ENCODE measurements at places on chromosomes 1 and 21.

DNA sequence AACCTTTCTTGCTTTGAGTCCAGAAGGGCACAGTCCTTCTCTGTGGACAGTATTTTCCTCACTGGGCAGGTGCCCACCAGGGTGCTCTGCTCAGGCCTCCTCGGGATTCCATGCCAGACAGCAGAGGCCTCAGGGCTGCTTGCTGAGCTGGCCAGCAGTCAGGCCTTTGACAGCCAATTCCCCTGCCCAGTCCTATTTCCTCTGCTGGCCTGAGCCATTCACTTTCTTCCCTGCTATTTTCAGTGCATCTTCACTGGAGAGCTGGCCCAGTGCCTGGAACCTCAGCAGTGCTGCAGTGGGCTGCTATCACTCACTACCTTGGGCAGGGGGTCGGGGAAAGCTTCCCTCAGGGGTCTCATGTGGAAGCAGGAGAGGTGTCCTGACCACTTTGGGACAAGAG, 33.2 kb downstream of the KCNA10 start:
- DNase-seq = no peak

- DNase-seq = no peak
These were observed 22.9 kb upstream of the ARHGEF10L start for GRCh38 chr1:17516303-17517214.

- DNase-seq = no peak
These were observed 56.0 kb downstream of the KCNJ15 start for GRCh38 chr21:38312822-38313221.

DNA sequence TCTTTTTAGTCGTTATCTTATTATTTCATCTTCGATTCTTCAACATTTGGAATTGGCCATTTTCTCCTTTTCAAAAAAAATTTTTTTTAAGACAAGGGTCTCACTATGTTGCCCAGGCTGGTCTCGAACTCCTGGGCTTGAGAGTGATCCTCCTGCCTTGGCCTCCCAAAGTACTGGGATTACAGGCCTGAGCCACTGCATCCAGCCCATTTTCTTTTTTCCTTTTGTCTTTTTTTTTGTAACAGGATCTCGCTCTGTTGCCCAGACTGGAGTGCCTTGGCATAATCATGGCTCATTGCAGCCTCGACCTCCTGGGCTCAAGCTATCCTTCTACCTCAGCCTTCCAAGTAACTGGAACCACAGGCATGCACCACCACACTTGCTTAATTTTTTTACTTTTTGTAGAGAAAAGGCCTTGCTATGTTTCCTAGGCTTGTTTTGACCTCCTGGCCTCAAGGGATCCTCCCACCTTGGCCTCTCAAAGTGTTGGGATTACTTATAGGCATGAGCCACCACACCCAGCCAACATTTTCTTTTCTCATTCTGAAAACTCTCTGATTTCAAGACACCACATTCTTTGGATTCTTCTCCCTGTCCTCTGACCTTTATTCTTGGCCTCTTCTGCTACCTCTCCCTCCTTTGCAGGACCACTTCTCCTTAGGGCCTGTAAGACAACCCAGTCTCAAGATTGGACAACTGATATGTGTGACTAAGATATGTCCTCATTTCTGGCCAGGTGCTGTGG, 6.0 kb upstream of the MAP1LC3C start:
- DNase-seq = no peak

GRCh38 chr1:210597555-210598134, 268.9 kb downstream of the HHAT start:
- DNase-seq = no peak

- DNase-seq = no peak
These were observed 219.4 kb downstream of the SLC35F3 start for GRCh38 chr1:234123867-234124266.

- DNase-seq = no peak
These were observed 33.6 kb upstream of the DISP1 start for GRCh38 chr1:222781251-222781650.

- no peak for DNase-seq
These were observed 19.0 kb downstream of the RASSF5 start for GRCh38 chr1:206526064-206526911.

DNA sequence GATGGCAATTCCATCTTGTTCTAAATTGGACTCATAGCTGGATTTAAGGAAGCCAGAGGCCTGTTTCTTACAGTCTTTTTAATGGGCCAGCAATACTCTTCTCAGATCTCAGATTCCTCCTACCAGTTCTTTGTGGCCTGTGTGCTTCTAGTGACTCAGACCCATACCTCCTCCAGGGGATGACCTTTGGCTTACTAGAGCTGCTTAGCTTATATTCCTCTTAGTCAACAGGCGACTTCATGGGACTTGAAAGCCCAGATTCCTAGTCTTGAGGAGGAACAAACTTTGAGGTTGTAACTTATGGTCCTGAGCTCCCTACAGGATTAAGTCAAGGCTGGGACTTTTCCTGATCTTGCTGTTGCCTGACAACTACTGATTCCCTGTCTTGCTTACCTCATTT, 12.4 kb upstream of the PAPPA2 start:
- DNase-seq = no peak

- DNase-seq = no peak
These were observed 186.8 kb upstream of the MAP1LC3C start for GRCh38 chr1:242185731-242186130.

DNA sequence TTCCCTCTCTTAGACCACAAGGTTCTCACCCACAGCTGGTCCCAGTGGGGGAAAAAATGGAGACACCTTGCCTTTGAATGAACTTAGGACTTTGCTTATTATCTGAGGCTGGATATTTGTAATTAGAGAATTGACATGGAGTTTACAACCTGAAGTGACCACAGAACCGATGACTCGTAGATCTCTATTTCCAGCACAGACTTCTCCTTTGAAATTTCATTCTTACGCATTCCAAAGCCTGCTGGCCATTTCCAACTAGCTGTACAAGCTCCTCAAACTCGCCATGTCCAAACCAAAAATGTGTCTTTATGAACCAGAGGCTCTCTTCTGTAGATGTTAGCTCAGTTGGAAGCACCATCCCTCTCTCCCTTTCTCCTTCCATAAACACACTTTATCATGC, 12.0 kb downstream of the RAB7B start:
- no peak for DNase-seq

GRCh38 chr1:166974647-166975345, 544 bp downstream of the ILDR2 start:
- no peak for DNase-seq

- DNase-seq = no peak
These were observed 44.2 kb downstream of the KLHL20 start for GRCh38 chr1:173758980-173759379.

DNA sequence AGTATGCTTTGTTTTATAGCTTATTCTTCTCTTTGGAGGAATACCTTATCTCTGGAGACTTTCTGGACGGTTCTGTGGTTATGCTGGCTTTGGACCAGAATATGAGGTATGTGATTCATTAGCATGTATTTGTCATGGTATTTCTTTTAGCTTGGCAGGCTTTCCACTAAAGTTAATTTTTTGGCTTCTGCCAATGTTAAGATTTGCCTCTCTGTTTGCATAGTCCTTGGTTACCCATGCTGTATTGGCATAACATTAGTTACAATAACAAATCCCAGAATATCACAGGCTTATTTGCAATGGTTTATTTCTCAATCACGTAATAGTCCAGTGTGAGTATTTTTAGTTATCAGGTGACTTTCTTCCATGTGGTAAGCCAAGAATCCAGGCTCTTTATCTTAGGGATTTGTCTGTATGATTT, 9.7 kb downstream of the ZMPSTE24 start:
- no peak for DNase-seq

DNA sequence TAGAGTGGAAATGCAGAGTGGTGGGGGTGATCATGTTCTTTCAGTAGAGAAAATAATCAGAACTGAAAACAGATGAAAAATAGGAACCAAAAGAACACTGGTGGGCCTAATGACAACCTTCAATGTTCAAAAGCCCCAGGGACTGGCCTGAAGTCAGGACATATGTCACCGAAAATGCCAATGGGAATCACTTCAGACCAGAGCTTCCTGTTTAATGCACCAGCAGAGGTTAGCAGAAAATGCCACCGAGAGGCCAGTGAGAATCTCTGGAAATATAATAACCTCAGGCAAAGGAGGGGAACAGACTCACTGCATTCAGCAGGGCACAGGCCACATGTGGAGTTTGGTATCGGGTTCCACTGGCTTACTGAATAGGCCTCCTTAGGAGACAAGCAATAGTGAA, 15.9 kb upstream of the CD58 start:
- no peak for DNase-seq

- no peak for DNase-seq
These were observed 38.0 kb upstream of the SERBP1 start for GRCh38 chr1:67468066-67468718.

DNA sequence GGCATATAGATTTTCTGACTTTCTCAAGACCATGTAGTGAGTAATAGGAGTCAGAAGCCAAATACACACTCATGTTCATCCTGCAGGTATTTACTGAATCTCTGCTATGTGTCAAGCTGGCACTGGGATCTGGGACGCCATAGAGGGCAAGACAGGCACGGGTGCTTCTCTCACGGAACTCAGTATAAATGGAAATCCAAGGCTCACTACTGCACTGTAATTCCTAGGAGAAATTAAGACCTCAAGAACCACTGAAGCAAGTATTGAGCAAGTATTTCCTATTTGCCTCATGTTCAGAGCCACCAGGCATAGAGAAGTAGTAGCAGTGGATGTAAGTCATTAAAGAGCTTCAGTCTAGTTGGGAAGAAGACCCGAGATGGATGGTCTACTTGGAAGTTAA, 38.9 kb downstream of the EIF2D start:
- no peak for DNase-seq

GRCh38 chr1:40699787-40700186, 8.3 kb downstream of the NFYC start:
- no peak for DNase-seq

DNA sequence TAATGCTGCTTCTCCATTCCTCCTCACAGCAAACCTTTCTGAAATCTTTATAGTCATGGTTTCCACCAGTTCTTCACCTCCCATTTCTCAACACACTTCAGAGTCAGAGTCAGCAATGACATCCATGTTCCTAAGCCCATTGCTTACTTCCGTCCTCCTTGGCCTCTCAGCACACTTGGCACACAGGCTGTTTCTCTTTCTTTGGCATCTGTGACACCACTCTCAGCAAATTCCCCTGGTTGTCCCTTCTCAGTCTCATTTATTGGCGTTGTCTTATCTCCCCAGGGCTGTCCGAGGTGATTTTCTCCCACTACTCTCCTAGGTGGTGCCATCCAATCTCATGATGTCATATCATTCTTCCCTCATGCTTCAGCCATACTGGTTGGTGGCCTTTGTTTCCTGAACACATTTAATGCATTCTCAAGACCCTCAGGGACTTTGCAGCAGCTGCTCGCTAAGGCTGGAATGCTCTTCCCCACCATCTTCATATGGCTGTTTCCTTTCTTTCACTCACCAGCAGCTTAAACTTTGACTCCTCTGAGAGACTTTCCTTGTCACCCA, 3.3 kb upstream of the LGALS8 start:
- DNase-seq = no peak

GRCh38 chr1:97832481-97832880, 88.4 kb downstream of the DPYD start:
- DNase-seq = no peak

DNA sequence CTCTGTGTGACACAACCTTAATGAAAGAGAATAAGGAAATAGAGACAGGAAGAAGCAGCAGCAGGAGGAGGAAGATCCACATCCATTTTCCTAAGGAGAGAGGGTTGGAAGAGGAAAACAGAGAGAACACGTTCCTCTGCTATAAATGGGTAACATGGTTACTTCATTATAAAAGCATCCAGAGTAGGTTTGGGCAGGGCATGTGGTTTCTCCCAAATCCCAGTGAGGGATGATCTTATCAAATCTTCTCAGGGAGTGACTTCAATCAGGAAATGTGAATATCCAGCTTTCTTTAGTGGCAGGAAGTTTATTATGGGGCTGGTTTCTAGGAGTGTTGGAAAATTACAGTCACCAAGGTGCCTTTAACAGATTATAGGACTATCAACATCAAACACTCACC, 11.1 kb downstream of the CYP2J2 start:
- DNase-seq = no peak

DNA sequence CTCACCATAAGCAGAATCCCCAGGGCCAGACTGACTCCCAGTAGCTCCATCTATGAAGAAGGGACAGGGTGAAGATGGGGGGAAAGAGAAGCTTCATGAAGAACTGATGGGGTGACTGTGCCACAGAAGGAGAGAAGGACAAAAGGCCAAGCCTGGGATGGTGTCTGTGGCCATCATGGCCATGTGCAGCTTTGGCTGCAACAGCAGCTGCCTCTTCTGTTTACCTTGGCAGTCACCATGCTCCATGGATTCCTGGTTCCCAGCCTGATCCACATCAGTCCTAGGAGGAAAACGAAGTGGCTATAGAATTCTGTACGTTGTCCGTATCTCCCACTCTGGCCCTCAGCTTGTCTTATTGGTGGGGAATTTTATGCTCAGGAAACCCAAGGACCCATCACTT, 12.0 kb downstream of the SEMA6C start:
- DNase-seq = no peak

- no peak for DNase-seq
These were observed 59.2 kb downstream of the SASS6 start for GRCh38 chr1:100073531-100073930.

DNA sequence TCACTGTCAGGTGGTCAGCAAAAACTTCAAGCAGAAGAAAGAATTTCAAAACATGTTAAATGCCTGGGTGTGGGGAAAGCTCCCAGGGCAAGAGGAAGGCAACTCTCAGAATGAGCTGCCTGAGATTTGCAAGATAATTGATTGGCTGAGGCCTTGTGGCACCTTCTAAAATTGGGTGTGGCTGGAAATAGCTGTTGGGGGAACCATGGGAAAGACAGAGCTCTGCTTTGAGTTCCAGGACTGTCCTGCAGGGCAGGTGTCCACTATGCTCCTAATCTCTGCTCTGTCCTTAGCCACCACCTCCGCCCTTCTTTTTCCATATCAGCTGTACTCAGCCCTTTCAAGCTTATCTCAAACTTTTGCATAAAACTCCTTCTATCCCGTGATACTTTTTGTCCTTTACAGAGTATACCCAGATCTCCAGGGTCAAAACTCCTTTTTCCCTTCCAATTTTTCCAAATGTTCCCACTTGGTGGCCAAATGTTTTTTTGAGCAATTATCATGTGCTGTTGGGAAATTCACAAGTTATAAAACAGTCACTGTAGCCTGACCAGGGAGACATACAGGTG, 23.8 kb upstream of the PPP2R5A start:
- DNase-seq = no peak

- no peak for DNase-seq
These were observed 685.0 kb downstream of the ADGRL2 start for GRCh38 chr1:82485591-82486369.
